ENCODE measurements at places on chromosomes 12 and 14.

- no peak for DNase-seq
These were observed 245.7 kb downstream of the KCNC2 start for GRCh38 chr12:74963867-74964331.

- DNase-seq, result no peak
These were observed 47.8 kb upstream of the ETV6 start for GRCh38 chr12:11601647-11602046.

GRCh38 chr14:24422694-24423601, 6.5 kb downstream of the CBLN3 start:
- no peak for DNase-seq

- DNase-seq, result no peak
These were observed 124.5 kb downstream of the GPR65 start for GRCh38 chr14:88129306-88130056.

- DNase-seq, result no peak
These were observed 13.4 kb upstream of the GPRC5A start for GRCh38 chr12:12877781-12878455.

DNA sequence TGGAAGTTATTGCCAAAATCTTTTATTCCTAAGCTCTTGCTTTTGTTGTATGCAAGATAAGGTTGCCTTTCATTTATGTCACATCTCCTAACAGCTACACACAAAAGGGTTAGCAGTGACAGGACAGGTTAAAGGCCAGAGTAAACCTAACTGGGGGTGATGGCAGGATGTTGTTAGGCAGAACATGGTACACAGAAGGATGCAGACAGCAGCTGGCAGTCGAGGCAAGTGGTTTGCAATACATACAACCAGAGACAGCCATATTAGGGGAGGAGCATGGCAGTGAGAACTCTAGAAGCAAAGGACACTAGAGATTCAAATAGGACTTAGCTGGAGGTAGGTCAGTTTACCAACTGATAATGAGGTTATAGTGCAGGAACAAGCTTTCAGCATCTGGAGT, 2.7 kb upstream of the ABCD2 start:
- no peak for DNase-seq

DNA sequence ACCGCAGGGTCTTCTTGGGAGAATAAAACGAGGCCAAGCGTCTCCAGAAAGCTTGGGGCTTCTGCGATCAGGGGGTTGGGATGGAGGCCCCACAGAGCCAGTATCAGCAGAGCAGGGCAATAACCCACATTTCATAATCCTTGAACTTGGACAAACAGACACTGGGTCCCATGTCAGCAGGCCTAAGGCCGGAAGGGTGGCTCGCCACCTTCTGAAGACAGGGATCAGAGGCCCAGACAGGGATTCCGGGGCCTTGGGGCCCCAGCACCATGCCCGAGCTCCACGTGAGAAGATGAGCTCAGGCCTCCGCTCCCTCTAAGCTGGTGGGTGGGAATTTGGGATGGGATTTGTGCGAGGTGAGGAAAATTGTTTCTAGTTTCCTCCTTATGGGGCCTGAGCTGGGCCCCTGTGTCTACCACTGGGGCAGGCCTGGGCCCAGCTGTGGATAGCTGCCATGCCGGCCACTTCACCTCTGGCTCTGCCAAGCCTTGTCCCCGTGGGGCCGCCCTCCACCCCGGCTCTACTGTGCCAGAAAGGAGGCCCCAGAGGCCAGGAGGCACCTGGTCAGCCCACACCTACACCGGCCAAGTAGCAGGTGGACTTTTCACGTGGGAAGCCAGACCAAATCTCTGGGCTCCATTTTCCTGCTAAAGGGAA, 67.2 kb upstream of the DLK1 start:
- DNase-seq, result no peak

DNA sequence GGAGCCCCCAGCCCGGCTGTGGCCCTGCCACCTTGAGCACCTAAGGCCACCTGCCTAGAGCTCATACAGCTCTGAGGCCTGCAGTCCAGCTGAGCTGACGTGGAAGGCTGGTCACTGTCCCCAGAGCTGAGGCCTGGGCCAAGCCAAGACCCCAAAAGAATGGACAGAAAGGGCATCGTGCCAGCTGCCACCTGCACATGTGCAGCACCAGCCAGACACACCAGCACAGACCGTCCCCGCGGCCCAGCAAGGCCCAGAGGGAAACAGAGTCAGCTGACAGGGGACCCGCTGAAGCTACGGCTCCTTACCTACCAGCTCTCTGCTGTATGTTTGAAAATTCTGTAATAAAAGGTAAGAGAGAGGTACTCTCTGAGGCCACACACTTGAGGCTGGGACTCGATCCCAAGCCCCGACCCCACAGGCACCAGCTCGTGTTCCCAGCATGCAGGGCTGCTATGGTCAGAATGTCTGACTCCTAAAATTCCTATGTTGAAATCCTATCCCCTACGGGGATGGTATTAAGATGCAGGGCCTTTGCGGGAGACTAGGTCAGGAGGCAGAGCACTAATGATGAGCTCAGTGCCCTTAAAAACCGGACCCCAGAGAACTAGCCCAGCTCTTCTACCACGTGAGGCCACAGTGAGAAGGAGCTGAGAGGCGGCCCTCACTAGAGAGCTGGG, 25.4 kb downstream of the BRF1 start:
- no peak for DNase-seq

GRCh38 chr14:57060276-57060955, 208.3 kb downstream of the EXOC5 start:
- no peak for DNase-seq

GRCh38 chr12:27824126-27824842, 44.2 kb upstream of the MANSC4 start:
- no peak for DNase-seq

DNA sequence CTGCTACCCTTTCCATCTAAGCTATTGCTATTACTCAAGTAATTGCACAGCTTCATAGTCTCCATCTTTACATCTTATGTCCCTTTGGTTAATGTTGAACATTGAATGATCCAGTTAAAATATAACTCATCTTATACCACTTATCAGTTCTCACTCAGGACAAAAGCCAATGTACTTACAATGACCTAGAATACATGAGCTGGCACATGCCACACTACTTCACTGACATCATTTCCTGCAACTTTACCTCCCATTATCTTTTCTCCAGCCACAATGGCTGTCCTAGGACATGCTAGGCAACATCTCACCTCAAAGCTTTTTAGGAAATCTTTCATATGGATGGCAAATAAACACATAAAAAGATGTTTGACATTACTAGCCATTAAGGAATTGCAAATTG, 309.2 kb downstream of the FOXG1 start:
- DNase-seq, result no peak

DNA sequence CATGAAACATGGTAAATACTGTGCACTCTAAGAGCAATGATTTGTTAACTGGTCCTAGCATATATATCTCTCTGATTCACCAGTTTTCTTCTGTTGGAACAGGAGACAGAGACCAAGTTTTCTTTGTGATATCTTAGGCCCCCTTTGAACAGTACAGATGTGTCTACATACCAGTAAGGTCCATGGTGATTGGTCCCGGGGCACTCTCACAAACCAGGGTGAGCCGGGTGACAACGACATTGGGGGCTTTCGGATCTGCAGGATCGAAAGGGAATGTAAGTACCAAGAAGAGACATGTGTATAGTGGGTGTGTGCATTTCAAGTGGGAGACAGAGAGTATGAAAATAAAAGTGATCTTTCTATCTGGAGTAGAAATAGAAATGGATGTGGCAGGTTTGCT, 11.3 kb upstream of the ERP27 start:
- DNase-seq, result no peak

- DNase-seq, result no peak
These were observed 410.1 kb upstream of the MGAT4C start for GRCh38 chr12:86666316-86666715.
